ENCODE measurements at places on chromosomes 13 and 19.
A peak's percentile ranks its signal among the peaks of the same experiment; 100 is the strongest.

- DNase-seq: peak; percentile 1
Observed at GRCh38 chr13:79194272-79194671, 211.8 kb downstream of the RBM26 start.

DNA sequence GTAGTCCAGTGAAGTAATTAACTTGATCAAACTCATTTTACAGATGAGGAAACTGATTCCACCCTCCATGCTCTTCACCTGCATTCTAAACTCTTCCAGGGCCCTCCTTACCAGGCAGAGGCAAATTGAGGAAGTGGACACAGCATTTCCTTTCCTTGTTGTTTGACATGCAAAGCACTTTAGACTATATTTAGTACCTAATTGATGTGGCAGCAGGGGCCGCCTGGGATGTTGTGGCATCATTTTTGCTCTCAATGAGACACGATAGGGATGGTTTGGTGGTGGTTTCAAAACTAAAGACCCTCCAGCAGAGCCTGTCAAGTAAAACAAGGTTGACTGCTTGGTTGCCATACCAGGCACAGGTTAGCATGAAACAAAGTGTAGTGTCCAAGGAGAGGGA is 7.9 kb downstream of the SIPA1L3 start:
- DNase-seq: no peak

- DNase-seq: no peak
Observed at GRCh38 chr13:88345171-88345847, 674.1 kb downstream of the SLITRK5 start.

GRCh38 chr19:48308631-48309586 is 16.4 kb upstream of the EMP3 start:
- no peak for DNase-seq

DNA sequence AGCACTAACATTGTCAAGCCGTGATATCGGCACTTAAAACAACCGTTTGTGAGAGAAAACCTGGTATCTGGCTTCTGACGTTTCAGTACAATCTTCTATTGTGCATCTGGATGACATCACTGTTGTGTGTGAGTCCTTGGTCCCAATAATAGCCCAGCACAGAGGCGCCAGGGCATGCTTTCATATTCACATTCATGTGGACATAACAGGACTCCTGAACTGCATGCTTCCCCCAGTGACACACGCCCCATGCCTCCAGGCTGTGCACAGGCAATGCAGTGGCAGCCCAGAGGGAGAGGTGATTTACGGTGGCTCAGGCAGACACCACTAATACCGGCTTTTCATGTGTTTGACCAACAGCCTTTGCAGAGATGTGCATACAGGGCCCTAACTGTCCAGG is 58.1 kb downstream of the MRPL57 start:
- no peak for DNase-seq

- DNase-seq: no peak
Observed at GRCh38 chr19:46478356-46478986, 7.1 kb upstream of the PNMA8A start.

- DNase-seq: no peak
Observed at GRCh38 chr19:33306853-33307792, 4.8 kb upstream of the CEBPA start.

GRCh38 chr19:7902796-7903243 is 857 bp upstream of the MAP2K7 start:
- DNase-seq: no peak

DNA sequence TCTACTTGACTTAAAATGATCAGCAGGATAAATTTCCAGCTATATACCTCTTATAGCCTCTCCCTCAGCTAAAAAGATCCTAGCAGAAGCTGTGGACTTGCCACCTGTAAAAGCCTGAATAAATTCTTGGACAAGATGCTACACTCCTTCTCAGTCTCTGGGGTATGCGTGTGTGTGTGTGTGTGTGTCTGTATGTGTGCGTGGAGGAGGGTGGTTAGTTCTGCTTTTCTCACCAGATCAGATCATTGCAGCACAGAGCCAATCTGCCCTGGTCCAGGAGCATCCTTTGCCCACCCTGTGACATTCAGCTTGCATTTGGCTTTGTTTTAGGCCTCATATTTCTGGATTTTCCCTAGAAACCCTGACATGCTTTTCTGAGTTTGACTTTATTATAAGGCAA is 438.3 kb downstream of the RFC3 start:
- DNase-seq: no peak
